ENCODE measurements at places on chromosomes 11 and 22.
A peak's percentile ranks its signal among the peaks of the same experiment; 100 is the strongest.

DNA sequence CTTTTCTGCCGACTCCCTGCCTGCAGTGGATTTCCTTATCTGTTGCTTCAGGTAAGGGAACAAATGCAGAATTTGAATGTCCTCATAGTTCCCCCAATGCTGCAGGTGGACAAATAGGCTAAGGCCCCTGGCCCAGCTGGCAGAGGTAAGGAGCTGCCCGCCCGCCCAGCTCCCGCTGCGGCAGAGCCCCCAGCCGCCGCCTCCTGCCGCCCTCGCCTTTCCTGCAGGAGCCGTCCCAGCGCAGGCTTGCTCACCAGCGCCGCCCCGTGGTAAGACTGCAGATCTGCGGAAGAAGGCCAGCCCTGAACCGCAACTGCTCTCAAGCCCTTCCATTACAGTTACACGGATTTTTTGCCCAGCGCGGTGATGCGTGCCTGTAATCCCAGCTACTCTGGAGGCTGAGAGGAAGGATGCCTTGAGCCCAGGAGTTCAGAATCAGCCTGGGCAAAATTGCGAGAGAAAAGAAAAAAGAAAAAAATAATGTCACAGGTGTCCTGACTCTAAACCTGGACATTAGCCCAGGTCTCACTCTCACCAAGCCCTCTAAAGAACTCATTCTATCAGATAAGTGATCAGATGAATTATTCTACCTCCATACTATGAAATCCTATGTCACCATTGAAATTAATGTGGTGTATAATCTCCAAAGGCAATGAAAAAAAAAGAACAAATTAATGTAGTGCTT, 51.2 kb upstream of the EMID1 start:
- DNase-seq, result peak; percentile 87

DNA sequence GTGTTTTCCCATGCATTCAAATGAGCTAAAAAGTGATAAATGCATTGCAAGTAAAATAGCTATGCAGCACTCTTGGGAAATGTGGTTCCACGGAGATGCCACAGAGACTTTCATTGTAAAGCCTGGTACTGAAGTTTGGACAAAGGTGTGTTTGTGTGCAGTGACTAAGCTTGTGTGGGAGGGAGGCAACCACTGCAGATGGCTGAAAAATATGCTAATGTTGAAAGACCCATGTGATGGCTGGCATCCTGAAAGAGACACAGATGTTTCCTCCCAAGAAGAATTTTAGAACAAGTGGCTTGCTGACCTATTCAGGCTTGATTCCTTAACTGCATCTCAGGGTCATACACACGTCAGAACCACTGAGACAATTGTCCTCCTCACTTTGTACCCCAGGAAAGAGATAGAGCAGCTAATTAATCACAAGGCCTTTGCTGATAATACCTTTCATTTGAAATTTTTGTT, 73.8 kb downstream of the FAM76B start:
- DNase-seq, result no peak

DNA sequence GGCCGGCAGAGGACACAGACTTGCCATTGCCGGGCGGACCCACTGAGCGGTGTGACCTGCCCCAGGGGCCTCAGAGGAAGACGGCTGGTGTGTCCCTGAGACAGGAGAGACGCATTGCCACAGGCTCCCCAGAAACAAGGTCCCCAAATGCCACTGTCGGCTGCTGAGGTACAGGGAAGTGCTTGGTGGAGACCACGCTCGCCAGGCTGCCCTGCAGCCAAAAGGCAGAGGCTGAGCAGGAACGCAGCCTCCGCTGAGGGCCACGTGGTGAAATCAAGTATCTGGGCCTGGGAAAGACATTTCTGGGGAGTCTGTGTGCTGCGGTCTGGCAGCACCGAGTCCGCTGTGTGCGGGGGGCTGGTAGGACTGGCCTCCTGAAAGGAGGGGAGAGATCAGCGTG, 794.9 kb downstream of the BRD1 start:
- no peak for DNase-seq

DNA sequence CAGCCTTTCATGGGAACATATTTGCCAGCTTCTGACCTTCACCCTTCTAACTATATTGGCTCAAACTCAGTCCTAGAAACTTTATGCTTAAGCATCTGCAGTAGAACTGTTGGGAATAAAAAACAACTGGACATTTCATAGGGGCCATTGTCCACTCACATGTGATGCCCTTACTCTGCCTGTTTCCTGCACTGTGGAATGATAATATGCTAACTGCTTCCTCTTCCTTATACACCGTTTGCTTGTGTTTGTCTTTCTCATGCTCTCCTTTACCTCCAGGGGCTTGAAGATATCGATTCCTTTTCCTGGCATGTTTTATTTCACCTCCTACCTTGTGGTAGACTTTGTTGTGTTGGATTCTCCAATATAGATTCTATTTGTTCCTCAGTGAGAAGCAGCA, 333.0 kb upstream of the DDI1 start:
- DNase-seq, result no peak

DNA sequence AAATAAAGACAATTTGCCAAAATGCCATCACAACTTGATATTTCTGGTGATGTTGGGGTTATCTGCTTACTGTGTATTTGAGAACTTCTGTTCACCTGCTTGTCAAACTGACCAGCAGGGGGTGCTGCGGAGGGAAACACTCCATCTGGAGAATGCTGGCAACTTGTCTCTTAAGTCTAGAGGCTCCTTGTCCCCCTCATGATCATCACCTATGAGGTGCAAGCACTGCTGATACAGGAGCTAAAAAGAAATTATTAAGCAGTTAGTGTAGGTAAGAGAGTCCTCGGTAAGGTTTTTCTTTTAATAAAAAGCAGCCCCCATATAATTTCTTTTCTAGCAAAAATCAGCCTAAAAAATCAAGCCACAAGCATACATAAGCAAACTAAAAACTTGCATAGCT, 32.7 kb upstream of the GLYATL1B start:
- peak; percentile 71 for DNase-seq

- DNase-seq, result no peak
These were observed 10.1 kb upstream of the FANCF start for GRCh38 chr11:22635689-22636088.

GRCh38 chr11:12291313-12291712, 86.1 kb upstream of the PARVA start:
- DNase-seq, result no peak

DNA sequence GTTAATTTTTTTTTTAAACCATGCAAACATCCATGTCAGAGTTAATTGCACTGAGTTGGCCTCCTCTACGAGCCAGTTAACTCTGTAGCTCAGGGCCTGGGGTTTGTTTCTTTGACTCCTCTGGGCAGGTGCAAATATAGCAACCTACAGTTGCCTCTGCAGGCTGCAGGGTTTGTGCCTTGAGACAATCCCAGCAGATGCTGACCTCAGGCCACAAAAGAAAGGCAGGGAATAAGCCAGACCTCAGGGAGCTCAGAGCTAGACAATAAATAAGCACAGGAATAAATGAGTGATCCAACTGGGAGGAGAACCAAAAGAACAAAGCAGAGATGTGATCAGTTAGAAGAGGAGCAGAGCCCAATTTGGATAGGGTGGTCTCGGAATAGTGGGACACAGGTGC, 390.8 kb downstream of the SHANK2 start:
- DNase-seq, result no peak

DNA sequence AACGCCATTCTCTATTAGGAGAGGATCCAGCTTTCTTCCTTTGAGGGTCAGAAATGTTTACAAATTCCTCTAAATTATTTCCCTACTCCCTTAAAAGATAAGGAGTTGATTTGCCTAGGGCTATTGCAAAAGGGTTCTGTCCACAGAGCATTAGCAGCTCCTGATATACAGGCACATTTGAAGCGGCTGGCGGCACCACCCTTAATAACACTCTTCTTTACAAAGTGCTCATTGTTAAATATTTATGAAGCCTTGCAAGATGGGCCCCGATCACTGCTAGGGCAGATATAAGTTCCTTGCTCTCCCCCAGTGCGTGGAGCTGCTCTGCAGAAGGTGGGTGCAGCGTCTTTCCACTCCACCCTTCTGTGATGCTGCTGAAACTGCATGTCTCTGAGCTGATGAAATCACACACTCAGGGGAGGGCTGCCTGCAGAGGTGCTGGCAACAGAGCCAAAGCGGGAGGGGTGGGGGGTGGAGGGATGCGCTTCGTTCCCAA, 116.7 kb upstream of the NTM start:
- no peak for DNase-seq

DNA sequence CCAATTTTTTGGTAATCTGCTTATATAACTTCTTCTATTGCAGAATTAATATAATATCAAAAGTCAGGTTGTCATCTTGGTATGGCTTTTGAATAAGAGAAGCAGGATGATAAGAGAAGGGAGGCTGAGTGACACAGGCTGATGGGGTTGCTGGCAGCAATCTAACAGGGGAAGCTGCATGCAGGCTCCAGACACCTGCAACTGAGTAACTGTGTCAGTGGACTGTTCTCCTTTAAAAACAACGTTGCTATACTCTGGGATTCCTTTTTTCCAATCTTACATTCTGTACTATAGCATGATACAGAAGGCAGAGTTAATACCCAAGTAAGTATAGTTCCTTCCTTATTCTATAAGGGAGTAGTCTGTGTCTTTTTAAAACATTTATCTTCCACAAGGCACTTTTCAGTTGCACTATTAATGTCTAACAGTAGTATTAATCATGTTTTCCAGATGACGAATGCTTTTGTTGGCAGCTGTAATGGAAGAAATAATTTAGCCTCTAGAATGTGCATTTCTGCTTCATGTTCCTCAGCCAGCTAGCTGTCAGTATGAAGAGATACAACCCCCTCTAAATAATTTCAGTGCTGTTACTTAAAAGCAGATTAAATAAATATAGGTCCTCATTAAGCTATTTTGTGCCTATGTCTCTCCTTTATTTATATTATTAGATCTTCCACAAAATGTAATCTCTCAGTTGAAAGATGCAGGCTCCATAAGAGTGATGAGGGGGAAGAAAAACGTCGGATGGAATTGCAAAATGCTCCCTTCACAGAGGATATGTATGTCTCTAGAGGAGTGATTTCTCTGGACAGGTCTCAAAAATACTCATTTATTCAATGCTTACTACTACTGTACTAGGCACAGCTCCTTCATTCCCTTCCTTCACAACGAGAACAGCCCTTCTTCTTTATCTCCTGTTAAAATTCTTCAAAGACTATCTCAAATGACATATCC, 50.8 kb downstream of the ATG16L2 start:
- no peak for DNase-seq

- DNase-seq, result no peak
These were observed 5.1 kb downstream of the RFPL1 start for GRCh38 chr22:29443452-29443851.

GRCh38 chr11:25566298-25567200, 765.4 kb upstream of the ANO3 start:
- DNase-seq, result no peak

- no peak for DNase-seq
These were observed 109.6 kb downstream of the TRIM29 start for GRCh38 chr11:120028181-120028896.

DNA sequence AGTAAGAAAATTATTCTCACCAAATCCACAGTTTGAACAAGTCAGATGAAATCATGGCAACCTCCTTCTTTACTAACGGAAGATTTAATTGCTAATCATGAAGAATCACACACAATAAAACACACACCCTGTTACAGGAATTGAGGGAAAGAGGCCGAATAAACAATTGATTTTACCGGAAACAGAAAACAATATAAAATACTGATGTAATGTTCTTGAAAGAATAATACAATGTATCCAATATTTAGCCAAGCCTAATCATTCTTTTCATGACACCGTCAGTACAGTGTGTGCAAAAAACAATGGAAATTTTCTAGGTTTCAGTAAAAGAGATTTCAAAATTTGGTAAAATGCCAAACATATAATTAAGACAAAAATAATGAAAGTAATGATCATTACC, 23.4 kb downstream of the ASRGL1 start:
- DNase-seq, result no peak

DNA sequence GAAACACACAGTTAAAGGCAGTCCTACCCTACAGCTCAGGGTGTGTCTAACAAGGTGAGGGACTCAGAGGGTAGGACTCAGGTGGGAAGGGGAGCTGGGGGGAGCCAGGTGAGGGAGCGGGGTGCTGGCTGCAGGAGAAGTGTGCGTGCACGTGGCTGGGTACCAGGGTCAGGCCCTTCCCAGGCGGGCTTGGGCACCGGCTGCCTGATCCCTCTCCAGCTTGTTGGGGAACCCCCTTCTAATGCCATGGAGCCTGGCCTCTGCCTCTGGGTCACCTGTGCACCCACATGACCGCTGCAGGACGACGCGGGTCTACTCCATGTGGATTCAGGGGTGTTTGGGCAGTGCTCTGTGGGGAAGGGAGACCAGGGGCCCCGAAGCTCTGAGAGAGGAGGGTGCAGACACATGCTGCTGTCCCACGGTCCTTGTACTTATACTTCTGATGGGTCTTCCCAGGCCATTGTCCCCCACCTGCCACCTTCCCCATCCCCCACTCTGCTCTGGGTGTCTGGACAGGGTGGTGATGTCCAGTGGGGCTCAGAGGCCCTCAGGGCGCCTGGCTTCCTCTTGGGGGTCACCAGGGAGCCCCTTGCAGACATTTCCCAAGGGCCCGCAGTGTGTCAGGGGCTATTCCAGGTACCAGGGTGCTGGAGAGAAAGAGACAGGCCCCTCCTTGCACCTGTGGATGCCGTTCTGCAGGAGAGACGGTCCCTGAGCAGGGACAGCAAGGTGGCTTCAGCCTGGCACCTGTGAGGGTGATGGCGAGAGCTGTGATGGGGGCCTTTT, 10.4 kb upstream of the MRGPRD start:
- DNase-seq, result no peak

DNA sequence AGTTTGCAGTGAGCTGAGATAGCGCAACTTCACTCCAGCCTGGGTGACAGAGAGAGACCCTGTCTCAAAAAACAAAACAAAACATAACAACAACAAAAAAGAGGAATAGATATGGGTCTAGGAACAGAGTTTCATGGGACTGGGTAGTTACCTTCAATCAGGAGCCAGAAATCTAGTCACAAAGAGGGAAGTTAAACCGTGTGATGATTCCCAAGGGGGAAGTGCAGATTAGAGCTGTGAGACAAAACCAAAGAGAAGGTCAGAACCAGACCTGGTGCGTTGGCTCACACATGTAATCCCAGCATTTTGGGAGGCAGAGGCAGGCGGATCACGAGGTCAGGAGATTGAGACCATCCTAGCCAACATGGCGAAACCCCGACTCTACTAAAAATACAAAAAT, 42.1 kb upstream of the LARGE1 start:
- DNase-seq, result no peak

GRCh38 chr22:43447380-43447779, 35.6 kb downstream of the MPPED1 start:
- DNase-seq, result no peak

- peak; percentile 39 for DNase-seq
These were observed 14.9 kb downstream of the DAGLA start for GRCh38 chr11:61694946-61695706.

GRCh38 chr11:64660706-64661105, 62.3 kb downstream of the NRXN2 start:
- no peak for DNase-seq

All from suppressor macrophage (primary cell).